ENCODE measurements at places on chromosomes 5 and 9.

DNA sequence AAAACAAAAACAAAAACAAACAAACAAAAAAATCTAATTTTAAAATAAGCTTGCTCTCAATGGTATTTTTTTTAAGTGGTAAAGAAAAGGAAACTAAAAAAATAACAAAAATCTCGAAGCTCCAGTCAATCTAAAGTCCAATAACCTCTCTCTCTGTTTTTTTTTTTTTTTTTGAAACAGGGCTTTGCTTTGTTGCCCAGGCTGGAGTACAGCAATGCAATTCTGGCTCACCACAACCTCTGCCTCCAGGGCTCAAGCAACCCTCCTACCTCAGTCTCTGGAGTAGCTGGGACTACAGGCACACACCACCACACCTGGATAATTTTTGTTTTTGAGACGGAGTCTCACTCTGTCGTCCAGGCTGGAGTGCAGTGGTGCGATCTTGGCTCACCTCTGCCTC, 25.9 kb upstream of the GLDC start:
- DNase-seq: no peak

DNA sequence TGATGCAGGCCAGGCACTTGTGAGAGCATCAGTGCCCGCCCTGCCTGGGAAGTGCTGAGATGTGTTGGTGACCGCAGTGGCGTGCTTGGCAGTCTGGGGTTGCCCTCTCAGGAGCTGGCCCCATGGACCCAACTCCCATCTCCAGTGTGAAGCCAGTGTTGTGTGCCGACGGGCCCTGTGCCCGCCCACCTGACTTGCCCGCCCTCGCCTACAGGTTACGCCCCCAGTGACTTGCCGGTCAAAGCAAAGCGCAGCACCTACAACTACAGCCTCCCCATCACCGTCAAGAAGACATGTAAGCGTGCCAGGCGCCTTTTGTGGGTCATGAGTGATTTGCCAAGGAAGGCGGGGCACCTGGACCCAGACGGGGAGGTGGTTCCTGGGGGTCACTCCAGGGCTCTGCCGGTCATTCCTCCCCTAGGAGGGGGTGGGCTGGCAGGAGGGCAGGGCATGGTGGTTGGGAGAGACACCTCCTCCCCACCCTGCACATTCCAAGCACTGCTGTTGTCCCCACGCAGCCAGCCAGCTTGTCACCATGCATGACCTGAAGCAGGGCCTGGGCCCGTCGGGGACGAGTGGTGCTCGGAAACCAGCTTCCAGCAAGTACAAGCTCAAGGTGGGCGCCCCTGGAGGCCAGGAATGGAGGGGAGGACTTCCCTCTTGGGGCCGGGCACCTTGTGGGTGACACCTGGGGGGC, 7.4 kb upstream of the CEL start:
- DNase-seq: no peak

GRCh38 chr5:65263321-65263720, 218.4 kb downstream of the ADAMTS6 start:
- no peak for DNase-seq

GRCh38 chr5:93078082-93079038, 502.7 kb downstream of the NR2F1-AS1 start:
- no peak for DNase-seq

DNA sequence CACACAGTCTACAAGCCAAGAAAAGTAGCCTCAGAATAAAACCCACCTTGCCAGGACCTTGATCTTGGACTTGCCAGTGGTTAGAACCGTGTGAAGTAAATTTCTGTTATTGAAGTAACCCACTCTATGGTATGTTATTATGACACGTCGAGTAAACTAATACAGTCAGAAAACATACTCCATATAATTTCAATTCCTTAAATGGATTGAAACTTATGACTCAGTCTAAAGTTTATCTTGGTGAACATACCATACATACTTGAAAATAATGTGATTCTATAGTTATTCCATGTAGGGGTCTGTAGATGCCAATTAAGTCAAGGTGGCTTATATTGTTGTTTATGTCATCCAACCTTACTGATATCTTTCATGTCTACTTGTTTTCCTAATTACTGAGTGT, 950.7 kb downstream of the TLE4 start:
- DNase-seq: no peak

DNA sequence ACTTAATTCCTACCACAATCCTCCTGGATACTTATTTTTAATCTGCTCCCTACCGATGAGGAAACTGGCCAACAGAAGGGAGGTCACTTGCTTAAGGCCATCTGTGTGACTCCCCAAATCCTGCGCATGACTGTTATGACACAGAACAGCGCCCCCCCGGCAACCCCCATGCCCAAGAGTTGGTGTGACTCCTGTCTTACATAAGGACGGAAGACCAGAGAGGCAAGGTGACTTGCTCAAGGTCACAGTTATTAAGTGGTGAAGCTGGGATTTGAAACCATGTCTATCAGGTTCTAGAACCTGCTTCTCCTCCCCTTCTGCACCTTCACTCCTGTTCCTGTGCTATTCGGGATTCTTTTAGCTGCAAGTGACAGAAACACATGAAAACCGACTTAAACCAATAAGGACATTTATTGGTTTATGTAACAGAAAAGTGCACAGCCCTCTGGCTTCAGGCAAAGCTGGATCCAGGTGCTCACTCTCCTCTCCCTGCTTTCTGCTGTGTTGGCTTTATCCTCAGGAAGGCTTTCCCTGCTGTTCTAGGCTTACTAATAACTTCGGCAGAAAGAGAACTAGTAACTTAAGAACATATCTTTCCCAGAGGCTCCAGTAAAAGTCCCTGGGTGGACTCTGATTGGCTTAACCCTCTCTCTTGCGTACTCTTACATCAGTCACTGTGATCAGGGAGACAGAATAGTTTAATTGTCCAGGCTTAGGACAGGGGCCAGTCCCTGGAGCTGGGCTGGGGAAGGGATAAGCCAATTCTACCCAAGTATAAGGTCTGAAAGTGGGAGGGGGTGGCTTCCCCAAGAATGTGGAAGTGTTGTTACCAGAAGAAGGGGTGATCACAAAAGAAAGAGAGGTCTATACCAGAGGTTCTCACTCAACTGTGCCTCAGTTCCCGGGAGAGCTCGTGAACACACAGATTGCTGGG, 43.7 kb downstream of the FGF18 start:
- DNase-seq: no peak

DNA sequence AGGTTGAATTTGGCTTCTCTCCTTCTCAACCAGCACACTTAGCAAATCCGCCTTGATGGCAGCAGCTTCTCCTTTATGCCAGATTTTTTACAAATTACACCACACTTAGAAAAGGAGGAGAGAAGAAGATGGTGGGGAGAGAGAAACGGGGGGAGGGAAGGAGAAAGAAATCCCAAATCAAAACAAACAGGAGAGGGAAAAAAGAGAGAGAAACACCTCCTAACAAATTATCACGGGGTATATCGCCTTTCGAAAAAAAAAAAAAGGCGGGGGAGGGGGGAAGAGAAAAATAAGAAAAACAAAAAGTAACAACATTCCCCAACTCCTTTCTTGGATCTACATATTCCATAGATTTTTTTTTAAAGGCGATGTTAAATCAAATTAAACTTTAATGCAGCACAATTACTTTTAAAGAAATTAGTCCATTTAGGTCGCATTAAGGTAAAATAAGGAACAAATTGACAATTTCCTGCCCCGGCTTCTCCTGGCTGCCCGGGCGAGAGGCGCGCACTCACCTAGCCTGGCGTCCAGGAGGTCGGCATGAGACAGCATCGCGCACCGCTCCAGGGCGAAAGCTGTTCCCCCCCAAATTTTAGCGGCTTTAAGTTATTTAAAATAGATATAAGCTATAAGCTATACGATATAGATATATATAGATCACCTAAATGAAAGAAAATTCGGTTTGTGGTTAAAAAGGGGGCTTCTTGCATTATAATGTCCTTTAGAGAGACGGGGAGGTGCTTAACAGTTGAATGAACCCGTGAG, at the start of gene OTP:
OTP (minus strand) TSS at position 716 of the 765 bp plus-strand sequence; CDS start at position 552, 164 bp downstream.
- DNase-seq: no peak

- DNase-seq: no peak
These were observed 815.4 kb upstream of the DMAC1 start for GRCh38 chr9:8614926-8615440.

GRCh38 chr5:68292316-68292715, 76.8 kb downstream of the PIK3R1 start:
- DNase-seq: no peak

DNA sequence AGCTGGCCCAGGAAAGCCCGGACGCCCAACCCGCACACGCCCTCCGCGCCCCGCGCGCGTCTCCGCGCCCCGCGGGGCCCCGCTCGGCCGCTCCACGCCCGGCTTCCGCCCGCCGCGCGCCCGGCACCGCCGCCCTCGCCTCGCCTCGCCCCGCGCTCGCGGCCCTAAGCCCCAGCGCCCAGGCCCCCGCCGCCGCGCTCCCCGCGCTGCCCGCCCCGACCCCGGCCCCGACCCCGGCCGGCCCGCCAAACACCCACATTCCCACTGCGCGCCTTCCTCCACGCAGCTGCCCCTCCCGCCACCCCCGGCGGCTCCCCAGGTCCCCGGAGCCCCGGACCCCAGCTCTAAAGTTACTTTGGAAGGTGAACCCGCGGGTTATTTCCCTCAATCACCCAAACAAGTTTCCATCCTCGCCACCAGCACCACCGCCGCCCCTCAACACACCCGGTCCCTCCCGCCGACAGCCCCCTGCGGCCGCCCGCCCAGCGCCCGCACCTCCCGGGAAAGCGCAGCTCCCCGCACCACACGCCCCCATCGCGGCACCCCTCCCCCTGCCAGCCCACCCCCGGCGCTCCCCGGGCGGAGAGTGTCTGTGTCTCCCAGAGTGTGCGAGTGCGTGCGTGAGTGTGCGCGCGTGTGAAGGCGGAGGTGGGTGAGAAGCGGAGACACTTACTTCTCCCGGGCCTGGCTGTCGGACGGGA, 439 bp downstream of the SSBP2 start:
- DNase-seq: no peak

DNA sequence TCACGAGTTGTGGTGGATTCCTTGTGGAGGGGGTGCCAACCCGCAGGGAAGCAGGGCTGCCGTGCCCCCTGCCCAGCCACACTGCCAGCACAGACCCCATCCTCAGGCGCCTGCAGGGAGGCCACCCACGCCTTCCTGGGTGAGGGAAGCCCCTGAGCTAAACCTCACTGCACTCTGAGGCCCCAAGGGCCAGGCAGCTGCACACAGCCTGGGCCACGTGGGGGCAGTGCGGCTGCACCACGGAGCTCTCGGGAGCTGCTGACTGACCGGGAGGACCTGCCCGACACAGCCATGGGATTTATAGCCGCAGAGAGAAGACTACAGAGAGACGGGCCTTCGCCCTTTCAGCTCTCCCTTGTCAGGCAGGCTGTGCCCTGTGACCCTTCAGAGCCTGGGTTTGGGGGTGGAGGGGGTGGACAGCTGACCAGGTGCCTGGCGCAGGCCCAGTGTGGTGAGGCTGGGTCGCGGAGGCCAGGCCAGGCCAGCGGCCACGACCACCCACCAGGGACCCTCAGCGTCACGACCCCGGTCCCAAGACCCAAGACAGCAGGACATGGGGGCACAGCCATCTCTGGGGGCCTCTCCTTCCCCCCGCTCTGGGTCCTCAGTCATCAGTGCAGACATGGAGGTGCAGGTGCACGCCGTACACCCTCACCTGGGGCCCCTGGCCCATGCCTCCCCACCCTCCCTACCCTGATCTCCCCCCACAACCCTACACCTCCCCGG, 4.3 kb upstream of the AHRR start:
- DNase-seq: no peak

DNA sequence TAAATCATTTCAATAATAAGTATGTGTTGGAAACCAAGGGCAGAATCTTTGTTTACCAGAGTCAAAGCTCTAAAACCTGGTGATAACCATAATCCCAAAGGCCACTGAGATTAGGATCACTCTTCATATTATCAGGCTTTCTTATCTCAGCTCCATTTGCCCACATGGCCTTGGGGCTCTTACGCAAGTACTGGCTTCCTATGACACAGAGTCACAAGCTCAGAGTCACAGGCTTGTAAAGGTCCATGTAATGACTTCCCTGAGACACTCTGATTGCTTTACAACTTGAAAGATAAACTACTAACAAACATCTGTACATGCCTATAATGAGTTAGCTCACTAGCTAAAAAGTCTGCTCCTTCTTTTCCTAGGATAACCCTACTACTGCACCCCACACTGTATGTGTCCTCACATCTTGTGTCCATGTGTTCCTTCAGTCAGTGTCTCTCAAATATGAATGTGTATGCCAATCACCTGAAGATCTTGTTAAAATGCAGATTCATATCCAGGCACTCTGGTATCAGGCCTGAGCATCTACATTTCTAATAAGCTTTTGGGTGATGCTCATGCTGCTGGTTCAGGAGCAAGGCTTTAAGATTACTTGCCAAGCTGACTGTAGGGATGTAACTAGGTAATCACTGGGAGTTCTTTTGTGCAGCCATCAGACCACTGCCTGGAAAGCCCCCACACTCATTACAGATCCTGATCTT, 28.4 kb downstream of the SEMA6A start:
- DNase-seq: no peak

- DNase-seq: no peak
These were observed 48.2 kb downstream of the OTP start for GRCh38 chr5:77590347-77590746.

DNA sequence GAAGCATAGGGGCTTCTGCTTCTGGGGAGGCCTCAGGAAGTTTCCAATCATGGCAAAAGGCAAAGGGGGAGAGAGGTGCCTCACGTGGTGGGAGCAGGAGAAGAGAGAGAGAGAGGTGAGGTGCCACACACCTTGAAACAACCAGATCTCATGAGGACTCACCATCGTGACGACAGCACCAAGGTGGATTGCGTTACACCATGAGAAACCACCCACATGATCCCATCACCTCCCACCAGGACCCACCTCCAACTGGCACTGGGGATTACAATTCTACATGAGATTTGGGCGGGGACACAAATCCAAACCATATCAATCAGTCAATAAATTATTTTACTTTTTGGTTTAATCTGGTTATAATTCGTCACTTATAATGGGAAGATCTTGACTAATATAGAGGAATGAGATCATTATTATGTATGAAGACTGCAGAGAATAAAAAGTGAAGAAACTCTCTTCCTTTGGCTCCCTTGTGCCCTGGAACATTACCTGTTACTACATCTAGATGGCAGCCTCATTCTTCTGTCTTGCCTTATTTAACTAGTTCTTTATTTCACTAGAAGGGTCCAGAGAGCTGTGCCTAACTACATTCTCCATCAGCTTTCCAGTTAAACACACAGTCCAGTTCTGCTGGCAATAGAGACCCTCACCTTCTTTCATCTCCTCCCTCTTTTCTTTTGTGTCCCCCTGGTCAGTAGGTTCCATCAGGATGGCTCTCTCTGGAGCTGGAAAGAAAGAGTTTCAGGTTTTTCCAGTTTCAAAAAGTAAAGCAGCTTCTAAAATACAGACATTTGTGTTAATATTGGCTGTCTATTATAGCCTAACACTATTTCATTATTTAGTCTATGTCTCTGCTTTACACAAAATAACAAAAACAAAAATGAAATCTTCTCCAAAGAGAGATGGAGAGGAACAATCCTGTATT, 21.7 kb upstream of the SPINK7 start:
- no peak for DNase-seq

GRCh38 chr5:36734422-36734821, 128.0 kb downstream of the SLC1A3 start:
- no peak for DNase-seq
